ENCODE measurements at places on chromosomes 4 and X. TPM values are rescaled to one million over a fixed set of nuclear protein-coding genes. Genes with fewer than 3 reads are reported as not detected.

Gene ABLIM2
- polyA plus RNA-seq: 0.87 TPM

Gene CXCL8
- polyA plus RNA-seq: 5.3 TPM

Gene KCTD8
- polyA plus RNA-seq: 0.15 TPM

Gene FAM200B
- 22.8 TPM for polyA plus RNA-seq

Gene ARX
- not detected for polyA plus RNA-seq

Gene CT83
- not detected for polyA plus RNA-seq

Gene NOP14
- polyA plus RNA-seq: 16.1 TPM

Gene GAB3
- polyA plus RNA-seq: 0.28 TPM

Gene GABRE
- polyA plus RNA-seq: 9.1 TPM

Gene MTCP1
- 0.65 TPM for polyA plus RNA-seq

Gene TNMD
- polyA plus RNA-seq: not detected

Gene HTATSF1
- polyA plus RNA-seq: 0.26 TPM

Gene BLTP1
- 15.5 TPM for polyA plus RNA-seq

Gene RPS6KA6
- polyA plus RNA-seq: 1.8 TPM

Gene GAGE12J
- not detected for polyA plus RNA-seq

Gene SSX4B
- not detected for polyA plus RNA-seq

Gene USP17L11
- polyA plus RNA-seq: not detected

Gene PRRG3
- not detected for polyA plus RNA-seq

Gene FOXO4
- 1.7 TPM for polyA plus RNA-seq

Gene REELD1
- not detected for polyA plus RNA-seq

Gene TLR6
- polyA plus RNA-seq: 0.53 TPM

Gene CMC4
- polyA plus RNA-seq: 13.1 TPM

Gene PAGE4
- polyA plus RNA-seq: not detected

Gene ITGB1BP2
- 0.49 TPM for polyA plus RNA-seq

Gene TCP11X1
- not detected for polyA plus RNA-seq

Gene CAMK2D
- 11.2 TPM for polyA plus RNA-seq

Gene VCX3B
- not detected for polyA plus RNA-seq

Gene OPN1LW
- not detected for polyA plus RNA-seq

Gene RAB33A
- 0.24 TPM for polyA plus RNA-seq

Gene CCDC158
- 0.02 TPM for polyA plus RNA-seq

Gene DRD5
- polyA plus RNA-seq: not detected

Gene TMPRSS11E
- polyA plus RNA-seq: 2.4 TPM

Gene ARR3
- not detected for polyA plus RNA-seq

Gene TMPRSS11B
- polyA plus RNA-seq: not detected

Gene NAT8L
- 0.02 TPM for polyA plus RNA-seq

Gene POU4F2
- polyA plus RNA-seq: not detected

Gene DGAT2L6
- polyA plus RNA-seq: not detected

Gene TEX13B
- not detected for polyA plus RNA-seq

Gene GC
- not detected for polyA plus RNA-seq

Gene MND1
- 4.5 TPM for polyA plus RNA-seq

Gene SPANXN4
- not detected for polyA plus RNA-seq

Gene FAM13A
- 4.7 TPM for polyA plus RNA-seq

Gene PROM1
- polyA plus RNA-seq: 0.10 TPM

Gene HHIP
- 1.2 TPM for polyA plus RNA-seq

Gene CSN1S1
- not detected for polyA plus RNA-seq

Gene CT45A5
- polyA plus RNA-seq: not detected

Gene LDB2
- not detected for polyA plus RNA-seq

Gene SLC9B1
- polyA plus RNA-seq: 0.08 TPM

Gene MAGT1
- 54.2 TPM for polyA plus RNA-seq

Gene PCDH19
- polyA plus RNA-seq: 0.02 TPM

Gene IQCM
- polyA plus RNA-seq: not detected

Gene CORIN
- polyA plus RNA-seq: 0.05 TPM

Gene MAGEB17
- polyA plus RNA-seq: not detected

Gene SPACA5
- polyA plus RNA-seq: not detected

Gene SPINK2
- not detected for polyA plus RNA-seq

Gene PRKG2
- 0.14 TPM for polyA plus RNA-seq

Gene ASB12
- 0.06 TPM for polyA plus RNA-seq

Gene TNIP3
- 0.06 TPM for polyA plus RNA-seq

Gene RBM46
- 0.03 TPM for polyA plus RNA-seq

Gene SLC16A2
- 39.1 TPM for polyA plus RNA-seq

Data from mammary epithelial cell (primary cell).